ENCODE measurements at places on chromosomes 5 and 9. TPM values are rescaled to one million over a fixed set of nuclear protein-coding genes. Genes with fewer than 3 reads are reported as not detected.
A peak's percentile ranks its signal among the peaks of the same experiment; 100 is the strongest.

DNA sequence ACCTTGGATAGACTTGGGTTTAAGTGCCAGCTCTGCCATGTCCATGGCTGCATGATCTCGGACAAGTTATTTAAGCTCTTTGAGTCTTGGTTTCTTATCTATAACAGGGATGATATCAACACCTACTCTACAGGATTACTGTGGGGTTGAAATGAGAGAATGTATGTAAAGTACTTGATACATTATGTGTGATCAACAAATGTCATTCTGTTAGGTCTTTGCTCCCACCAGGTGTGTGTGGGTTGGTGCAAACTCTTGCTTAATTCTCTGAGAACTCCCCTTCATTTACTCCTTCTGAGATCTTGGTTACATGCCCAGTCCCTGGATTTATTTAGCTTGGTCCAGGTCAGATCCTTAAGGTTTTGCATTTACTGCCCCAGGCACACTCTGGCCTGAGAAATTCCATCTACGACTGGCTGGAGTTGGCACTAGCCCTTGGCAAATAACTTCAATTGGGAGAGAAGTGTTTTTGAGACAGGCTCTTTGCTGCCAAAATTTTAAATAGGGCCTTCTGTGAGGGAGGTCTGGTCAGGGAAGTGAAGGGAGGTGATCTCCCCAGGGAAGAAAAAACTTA, 63.5 kb upstream of the KLF9 start:
- no peaks in the 10 kb centered on the region for H3K27me3 ChIP-seq
- H3K27ac ChIP-seq, result peak overlapping the region; percentile 95
- H3K4me1 ChIP-seq, result peaks cover 60% of the 10 kb centered on the region
- H3K36me3 ChIP-seq, result no peaks in the 10 kb centered on the region
- no peak for DNase-seq

Gene DRD1
- total RNA-seq, result not detected

DNA sequence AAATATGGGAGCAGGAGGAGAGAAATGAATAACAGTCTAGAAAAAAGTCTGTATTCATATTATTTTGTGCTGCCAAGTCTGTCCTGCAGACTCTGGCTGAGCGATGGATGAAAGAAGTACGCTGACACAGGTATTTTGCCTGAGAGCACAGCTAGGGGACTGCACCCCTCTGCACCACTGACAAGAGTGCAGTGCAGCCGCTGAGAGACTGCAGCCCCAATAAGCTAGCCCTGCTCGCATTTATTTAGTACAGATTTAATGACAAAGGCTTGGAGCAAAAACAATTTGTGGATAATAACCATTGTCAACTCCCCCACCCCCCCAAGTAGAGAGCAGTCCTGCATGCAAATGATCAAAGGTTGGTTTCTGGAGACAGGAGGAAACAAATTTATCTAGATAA, 13.3 kb upstream of the MRPS30 start:
- no peak overlapping the region for H3K27ac ChIP-seq
- H3K4me3 ChIP-seq, result no peak overlapping the region
- no peaks in the 10 kb centered on the region for H3K27me3 ChIP-seq
- no peaks in the 10 kb centered on the region for H3K36me3 ChIP-seq

Gene STK10
- 14.9 TPM for total RNA-seq

Gene GPX3
- 580 TPM for total RNA-seq

Gene N4BP3
- 6.6 TPM for total RNA-seq

GRCh38 chr9:136984464-136985026, 1.8 kb downstream of the LCNL1 start:
- peaks cover 10% of the 10 kb centered on the region for H3K27me3 ChIP-seq
- peak; percentile 25 for DNase-seq
- H3K4me3 ChIP-seq, result no peak overlapping the region
- no peaks in the 10 kb centered on the region for H3K36me3 ChIP-seq

Gene CDHR2
- not detected for total RNA-seq

- H3K4me1 ChIP-seq, result no peaks in the 10 kb centered on the region
- DNase-seq, result no peak
- H3K27me3 ChIP-seq, result no peaks in the 10 kb centered on the region
- H3K36me3 ChIP-seq, result no peaks in the 10 kb centered on the region
These were observed 77.4 kb downstream of the NR2F1-AS1 start for GRCh38 chr5:93503598-93504067.

- H3K27me3 ChIP-seq, result no peaks in the 10 kb centered on the region
- no peaks in the 10 kb centered on the region for H3K36me3 ChIP-seq
- peaks cover 25% of the 10 kb centered on the region for H3K4me1 ChIP-seq
- H3K4me3 ChIP-seq, result no peak overlapping the region
- H3K27ac ChIP-seq, result no peak overlapping the region
These were observed 15.2 kb upstream of the TGFBI start for GRCh38 chr5:136013559-136013958.

GRCh38 chr5:64947031-64947430, 178.3 kb downstream of the CWC27 start:
- H3K36me3 ChIP-seq, result no peaks in the 10 kb centered on the region
- peaks cover 20% of the 10 kb centered on the region for H3K4me1 ChIP-seq
- H3K27me3 ChIP-seq, result no peaks in the 10 kb centered on the region
- H3K27ac ChIP-seq, result no peak overlapping the region
- DNase-seq, result no peak
- no peak overlapping the region for H3K4me3 ChIP-seq

- no peaks in the 10 kb centered on the region for H3K27me3 ChIP-seq
- DNase-seq, result no peak
- peak overlapping the region; percentile 11 for H3K4me3 ChIP-seq
- H3K4me1 ChIP-seq, result peaks cover 19% of the 10 kb centered on the region
- peaks cover 15% of the 10 kb centered on the region for H3K36me3 ChIP-seq
These were observed 55.3 kb downstream of the HMCN2 start for GRCh38 chr9:130320723-130321481.

Gene SVEP1
- 5.4 TPM for total RNA-seq

- no peaks in the 10 kb centered on the region for H3K27me3 ChIP-seq
- DNase-seq, result no peak
- H3K4me1 ChIP-seq, result peaks cover 30% of the 10 kb centered on the region
- peaks cover 53% of the 10 kb centered on the region for H3K36me3 ChIP-seq
- no peak overlapping the region for H3K4me3 ChIP-seq
These were observed 4.4 kb downstream of the HNRNPAB start for GRCh38 chr5:178208540-178209227.

Gene ANKRD55
- not detected for total RNA-seq

Gene GRHPR
- total RNA-seq, result 94.9 TPM

DNA sequence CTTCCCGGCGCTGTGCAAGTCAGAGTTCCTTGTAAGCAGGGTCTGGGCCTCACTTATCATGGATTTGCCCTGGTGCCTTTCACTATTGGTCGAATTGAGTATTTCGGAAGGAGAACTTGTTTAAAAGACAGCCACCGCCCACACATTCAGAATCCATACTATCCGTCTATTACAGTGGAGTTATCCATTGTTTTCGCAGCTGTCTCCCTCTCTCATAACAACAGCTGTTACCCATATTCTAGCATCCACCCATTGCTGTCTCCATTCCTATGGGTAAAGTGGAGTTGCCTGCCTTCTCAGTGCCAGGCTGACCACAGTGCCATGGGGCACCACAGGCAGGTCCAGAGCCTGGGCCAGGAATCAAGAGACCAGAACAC, 20.2 kb downstream of the FAXDC2 start:
- no peaks in the 10 kb centered on the region for H3K27me3 ChIP-seq
- DNase-seq, result no peak
- H3K36me3 ChIP-seq, result peaks cover 86% of the 10 kb centered on the region
- no peak overlapping the region for H3K27ac ChIP-seq
- H3K4me1 ChIP-seq, result peaks cover 9% of the 10 kb centered on the region

DNA sequence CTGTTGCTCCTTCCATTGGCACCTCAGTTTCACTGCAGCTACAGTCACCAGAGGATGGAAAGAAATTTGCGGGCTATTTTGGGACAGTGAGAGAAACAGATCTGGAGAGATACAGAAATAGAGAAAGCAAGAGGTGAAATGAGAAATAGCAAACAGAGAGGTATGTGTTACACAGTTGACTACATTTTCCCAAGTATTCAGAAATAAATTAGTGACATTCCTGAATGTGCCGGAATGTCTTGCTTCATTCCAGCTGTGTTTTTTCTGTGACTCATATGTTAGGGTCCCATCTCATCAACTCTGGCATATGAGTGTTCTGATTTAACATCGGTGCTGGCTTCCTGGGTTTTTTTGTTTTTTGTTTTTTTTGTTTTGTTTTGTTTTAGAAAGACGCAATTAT, 63.8 kb upstream of the ZNF462 start:
- H3K27ac ChIP-seq, result no peak overlapping the region
- H3K4me3 ChIP-seq, result no peak overlapping the region

DNA sequence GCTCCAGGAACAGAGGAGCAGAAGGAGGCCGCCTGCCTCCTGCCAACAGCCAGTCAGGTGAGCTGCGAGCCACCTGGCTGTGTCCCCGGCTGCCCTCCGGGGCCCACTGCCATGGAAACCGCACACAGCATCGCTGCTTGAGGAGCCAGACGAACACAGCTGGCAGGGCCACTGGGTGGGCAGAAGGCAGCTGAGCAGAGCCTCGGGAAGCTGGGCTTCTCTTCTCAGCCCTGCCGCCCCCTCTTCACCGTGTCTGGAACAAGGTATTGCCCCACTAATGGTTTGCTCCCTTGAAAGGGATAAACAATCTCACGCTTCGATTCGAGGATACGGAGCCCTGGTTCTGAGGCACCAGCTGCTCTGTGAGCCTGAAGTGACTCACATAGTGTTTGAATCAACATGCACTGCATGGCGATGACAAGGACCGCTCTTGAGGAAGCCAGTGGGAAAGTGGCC, 63.7 kb upstream of the RUFY1 start:
- no peaks in the 10 kb centered on the region for H3K27me3 ChIP-seq
- no peaks in the 10 kb centered on the region for H3K4me1 ChIP-seq
- no peak overlapping the region for H3K4me3 ChIP-seq
- no peak for DNase-seq
- no peak overlapping the region for H3K27ac ChIP-seq
- no peaks in the 10 kb centered on the region for H3K36me3 ChIP-seq

Gene EIF4E1B
- total RNA-seq, result not detected

DNA sequence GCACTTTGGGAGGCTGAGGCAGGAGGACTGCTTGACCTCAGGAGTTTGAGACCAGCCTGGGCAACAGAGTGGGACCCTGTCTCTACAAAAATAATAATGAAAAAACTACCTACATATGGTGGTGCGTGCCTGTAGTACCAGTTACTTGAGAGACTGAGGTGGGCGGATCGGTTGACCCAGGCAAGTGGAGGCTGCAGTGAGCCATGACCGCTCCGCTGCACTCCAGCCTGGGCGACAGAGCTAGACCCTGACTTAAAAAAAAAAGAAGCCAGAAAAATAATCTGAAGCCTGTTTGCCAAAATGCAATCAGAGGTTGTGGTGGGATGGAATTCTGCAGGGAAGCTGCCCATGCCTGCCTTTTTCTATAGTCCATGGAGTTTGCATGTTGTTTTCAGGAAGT, 50.4 kb upstream of the GGTA1 start:
- no peak overlapping the region for H3K27ac ChIP-seq
- peaks cover 21% of the 10 kb centered on the region for H3K4me1 ChIP-seq
- no peaks in the 10 kb centered on the region for H3K27me3 ChIP-seq

Gene FUT7
- not detected for total RNA-seq

All from heart left ventricle (tissue), 16 donors.